ENCODE measurements at places on chromosomes 5 and 9. TPM values are rescaled to one million over a fixed set of nuclear protein-coding genes. Genes with fewer than 3 reads are reported as not detected.

GRCh38 chr9:124267271-124267807 is 9.6 kb downstream of the NEK6 start:
- DNase-seq: no peak

DNA sequence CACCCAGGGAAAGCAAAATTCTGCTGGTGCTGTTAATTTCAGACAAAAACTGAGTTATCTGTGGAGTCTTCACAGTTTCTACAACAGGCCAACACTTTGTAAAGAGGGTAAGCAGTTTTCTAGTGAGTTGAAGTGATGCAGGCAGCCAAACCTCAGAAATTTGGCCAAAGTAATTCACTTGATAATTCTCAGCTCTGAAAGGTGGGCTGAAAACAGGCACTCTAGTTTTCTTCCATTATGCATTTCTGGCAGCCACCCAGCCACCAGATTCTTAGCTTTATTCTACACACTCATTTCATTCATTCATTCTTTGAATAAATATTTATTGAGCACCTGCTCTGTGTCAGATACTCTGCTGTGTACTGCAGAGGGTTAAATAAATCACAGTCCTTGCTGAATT is 184.2 kb downstream of the RAB3C start:
- no peak for DNase-seq

DNA sequence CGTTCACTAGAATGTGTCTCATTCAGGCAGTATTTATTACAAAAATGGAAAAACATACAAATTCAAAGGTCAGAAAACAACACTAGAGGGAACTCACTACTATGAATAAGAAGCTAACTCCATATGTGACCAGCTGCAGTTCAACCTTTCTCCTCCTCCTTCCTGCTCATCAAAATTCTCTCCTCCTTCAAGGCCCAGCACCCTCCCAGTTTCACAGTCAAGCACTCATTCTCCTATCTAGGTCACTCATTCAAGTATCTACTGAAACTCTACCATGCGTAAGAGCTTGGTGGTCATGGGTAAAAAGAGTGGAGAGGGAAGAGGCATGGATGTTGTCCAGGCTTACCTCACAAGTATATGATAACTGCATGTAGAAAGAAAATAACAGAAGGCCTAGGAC is 27.7 kb downstream of the ECPAS start:
- no peak for DNase-seq

Gene BAAT
- not detected for total RNA-seq

Gene ETF1
- total RNA-seq: 189 TPM

DNA sequence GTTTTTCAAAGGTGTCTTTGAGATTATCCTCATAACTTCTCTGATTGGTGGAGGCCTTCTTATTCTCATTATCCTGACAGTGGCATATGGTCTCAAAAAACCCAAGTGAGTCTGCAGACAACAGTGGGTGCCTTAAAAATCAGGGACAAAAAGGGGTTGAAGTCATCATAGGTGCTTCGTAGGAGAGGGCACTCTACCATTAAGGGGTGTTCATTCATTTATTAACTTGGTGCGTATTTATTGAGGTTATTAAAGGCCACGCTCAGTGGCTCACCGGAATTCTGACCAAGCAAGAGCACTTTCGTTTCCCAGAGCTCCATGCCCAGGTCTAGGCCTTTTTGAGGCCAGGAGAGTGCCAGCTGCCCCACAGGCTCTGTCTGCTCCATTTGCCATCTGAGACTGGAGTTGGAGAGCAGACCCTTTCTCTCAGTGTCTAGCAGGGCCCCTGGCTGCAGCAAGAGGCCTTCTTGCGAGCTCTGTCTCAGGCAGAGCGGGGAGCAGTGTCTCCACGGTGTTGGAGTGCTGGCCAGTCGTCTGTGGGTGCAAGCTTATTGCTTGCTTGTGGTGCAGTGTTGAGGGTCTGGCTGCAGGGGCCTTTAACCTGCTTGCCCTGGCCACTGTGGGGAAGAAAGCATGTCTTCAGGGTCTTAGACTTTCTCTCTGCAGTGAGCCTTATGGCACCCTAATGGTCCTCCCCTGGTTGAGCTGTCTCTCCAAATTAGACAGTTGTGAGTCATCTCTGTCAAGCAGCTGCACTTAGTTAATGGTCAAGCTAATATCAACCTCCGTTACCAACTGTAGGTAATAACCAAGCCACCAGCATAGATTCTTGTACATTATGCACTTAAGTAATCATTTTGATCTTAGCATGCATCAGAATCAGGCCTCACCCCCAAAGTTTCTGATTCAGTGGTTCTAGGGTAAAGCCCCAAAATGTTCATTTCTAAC is 62.6 kb downstream of the IL31RA start:
- no peak for DNase-seq

DNA sequence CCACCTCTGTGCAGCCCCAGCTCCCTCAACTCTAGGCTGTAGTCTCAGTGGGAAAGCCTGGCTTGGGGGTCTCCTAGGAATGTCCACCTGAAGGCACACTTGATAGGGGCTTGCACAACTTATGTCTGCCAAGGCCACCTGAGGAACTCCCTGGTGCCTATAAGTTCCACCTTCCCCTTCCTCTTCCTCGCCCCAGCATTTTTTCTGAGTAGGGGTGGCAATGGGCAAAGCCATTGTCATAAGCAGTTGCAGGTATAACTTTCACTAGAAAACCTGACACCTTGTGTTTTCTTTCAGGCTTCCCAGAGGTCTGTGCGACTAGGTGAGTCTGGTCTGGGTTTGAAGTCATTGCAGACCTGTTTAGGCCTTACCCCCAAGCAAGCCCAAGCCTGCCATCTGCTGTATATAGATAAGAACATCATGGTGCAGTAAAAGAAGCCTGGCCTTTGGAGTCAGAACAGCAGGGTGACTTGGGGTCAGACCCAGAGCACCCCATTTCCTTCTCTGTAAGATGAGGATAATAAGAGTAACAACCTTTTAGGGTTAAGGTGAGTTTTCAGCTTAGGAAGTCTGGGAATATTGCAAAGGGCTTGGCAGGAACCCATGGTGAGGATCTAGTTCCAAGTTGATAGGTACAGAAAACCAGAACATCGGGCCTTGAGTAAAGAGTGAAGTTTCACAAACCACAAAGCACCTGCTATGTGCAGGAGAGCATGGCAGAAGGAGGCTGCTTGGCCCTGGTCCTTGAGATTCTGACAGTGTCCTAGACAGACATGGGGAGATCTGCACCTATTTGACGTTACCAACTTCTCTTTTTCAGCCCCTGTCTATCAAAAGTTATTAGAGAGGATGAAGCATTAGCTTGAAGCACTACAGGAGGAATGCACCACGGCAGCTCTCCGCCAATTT is 33.8 kb downstream of the TGFBI start:
- peak; percentile 56 for DNase-seq

DNA sequence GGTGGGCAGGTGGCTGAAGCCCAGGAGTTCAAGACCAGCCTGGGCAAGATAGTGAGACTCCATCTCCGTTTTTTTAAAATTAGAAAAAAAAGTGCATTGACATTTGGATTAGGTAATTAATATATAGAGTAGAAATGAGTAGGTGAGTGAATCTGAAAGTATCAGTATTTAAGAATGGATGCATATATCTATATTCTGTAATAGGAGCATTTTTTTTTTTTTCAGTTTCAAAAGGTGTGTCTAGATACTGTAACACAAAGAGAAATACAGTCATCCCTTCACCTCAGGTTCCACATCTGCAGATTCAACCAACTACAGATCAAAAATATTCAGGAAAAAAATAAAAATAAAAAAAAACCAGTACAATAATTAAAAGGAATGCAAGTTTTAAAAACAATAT is 50.8 kb downstream of the RBM27 start:
- DNase-seq: no peak

Gene PCDHB16
- not detected for total RNA-seq

DNA sequence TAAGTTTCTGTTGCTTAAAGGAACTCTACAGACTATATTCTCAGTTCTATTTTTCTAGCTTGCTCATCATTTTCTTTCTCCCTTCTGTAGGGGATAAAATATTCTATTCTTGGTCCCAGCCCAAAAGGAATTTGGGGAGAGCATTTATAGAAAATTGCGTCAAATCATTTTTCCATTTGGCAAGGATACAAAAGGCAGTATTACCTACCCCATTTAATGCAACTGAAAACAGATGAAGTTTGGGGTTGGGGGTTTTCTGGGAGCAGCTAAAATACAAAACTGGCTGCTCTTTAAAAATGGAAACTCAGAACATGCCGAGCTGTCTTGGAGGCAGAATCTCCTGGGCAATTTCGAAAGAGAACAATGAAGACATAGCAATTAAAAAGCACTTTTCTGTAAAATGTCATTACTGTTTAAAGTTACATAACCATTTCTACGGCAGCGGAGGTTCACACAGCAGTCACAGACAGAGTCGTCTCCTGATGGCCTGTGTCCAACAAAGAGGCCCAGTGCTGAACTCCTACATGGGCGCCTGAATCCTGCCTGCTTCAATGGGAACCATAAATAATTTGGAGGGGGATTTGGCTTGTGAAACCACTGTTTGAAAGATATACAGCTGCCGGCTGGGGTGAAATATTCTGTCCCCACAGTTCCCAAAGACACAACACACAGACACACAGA is 152.4 kb downstream of the BRINP1 start:
- DNase-seq: no peak

DNA sequence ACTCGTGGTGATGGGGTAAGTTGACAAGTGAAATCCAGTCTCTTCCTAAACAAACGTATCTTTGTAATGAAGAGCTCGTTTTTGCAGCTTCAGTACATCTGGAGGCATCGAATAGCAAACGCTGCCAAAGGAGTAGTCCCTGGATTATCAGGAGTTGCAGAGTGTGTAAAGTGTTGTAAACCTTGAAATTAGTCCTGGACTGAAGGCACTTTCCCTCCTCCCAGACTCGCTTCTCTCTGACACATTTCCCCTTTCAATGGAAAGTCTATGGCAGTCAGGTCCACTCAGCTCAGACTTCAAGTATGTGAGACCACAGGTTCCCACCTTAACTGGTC is 1.5 kb upstream of the PBX3 start:
- DNase-seq: no peak

Gene MYMK
- not detected for total RNA-seq

Gene KLF9
- total RNA-seq: 47.7 TPM

Gene IFT74
- total RNA-seq: 6.0 TPM

- no peak for DNase-seq
These were observed 64.4 kb upstream of the RAI14 start for GRCh38 chr5:34591723-34592122.

DNA sequence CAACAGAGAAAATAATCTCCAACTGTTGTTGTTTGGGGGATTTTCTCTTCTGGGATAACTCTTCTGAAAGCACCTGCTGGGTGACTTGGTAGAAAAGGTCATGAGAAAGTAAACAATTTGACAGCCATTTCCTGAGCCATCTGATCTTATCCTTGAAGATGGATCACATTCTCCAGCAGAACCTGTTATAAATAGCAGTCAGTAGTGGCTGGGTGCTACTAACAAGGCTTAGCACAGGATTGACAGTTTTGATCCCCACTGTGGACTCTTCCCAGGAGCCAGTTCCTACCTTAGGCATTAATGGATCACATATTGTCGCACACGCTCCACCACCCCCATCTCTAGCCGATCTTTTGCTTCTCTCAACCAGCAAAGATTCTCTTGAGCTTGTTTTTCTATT is 220.2 kb downstream of the PLK2 start:
- no peak for DNase-seq

- no peak for DNase-seq
These were observed 549.1 kb downstream of the CSNK1G3 start for GRCh38 chr5:124061068-124061430.

Gene CER1
- not detected for total RNA-seq

Gene PCDHB9
- 0.15 TPM for total RNA-seq

GRCh38 chr5:149298163-149298562 is 26.5 kb downstream of the AFAP1L1 start:
- peak; percentile 22 for DNase-seq

DNA sequence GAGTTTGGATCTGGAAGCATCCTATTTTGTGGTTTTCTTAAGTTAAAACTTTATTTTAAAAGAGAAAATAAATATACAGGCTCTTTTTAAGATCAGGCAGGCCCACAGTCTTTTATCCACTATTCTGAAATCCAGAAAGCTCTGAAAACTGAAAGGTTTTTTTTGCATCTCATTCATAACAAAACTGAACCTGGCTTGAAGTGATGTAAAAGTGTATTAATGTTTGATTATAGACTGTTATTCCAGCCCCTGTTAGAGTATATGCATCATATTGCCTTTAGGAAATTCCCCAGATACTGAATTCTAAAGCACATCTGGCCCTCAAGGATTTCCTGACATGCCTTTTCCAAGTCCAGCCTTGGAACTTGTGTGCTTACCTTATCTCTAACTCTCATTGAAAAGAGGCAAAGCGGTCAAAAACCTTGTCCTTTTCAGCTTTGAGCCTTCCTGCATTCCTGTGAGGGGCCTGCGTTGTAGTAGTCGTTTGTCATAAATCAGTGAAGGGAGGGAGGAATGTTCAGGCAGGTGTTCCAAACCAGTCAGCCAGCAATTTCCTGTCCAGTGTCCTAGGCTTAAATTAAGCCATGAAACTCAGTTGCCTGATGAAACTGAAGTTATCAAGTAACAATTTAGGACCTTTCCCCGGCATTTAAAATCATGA is 110.4 kb downstream of the TLE4 start:
- no peak for DNase-seq

Gene SHISAL2B
- not detected for total RNA-seq

Gene RPL37
- total RNA-seq: 1,179 TPM

Gene JAK2
- 20.8 TPM for total RNA-seq

DNA sequence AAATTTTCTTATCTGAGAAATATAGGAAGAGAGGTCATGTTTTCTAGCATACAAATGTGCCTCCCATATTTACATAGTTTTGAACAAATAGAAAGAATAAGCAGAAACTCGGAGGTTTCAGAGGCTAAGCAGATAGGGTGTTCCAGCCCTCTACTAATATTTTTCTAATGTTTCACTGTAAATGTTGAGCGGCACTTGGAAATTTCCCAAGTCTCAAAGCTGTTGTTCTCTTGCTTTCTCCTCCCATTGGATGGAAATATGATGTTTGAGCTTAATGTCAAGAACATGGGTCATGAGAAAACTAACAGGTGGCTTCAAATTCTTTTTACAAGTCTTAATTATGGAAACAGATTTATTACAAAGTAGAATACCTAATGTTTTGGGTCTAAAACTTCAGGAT is 5.1 kb downstream of the SPINK1 start:
- no peak for DNase-seq

GRCh38 chr5:170791325-170791954 is 7.9 kb downstream of the GABRP start:
- no peak for DNase-seq
